ENCODE measurements at places on chromosomes 2 and 18.

- no peak for DNase-seq
Observed at GRCh38 chr2:64641599-64641998, 12.1 kb downstream of the SERTAD2 start.

DNA sequence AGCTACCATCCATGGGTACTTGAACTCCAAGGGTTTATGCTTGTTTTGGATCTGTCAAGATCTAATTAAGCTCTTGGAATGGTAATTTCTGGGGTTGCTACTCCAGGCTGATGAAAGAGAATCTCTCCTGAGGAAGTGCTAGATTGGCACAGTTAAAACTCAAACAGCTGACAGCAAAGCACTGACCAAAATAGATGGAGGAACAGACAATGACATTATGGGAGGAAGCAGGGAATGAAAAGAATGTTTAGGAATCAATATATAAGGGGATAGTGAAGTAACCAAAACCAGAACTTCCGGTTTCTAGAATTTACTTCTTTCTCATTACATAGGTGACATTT, 6.3 kb downstream of the THUMPD2 start:
- DNase-seq: no peak

DNA sequence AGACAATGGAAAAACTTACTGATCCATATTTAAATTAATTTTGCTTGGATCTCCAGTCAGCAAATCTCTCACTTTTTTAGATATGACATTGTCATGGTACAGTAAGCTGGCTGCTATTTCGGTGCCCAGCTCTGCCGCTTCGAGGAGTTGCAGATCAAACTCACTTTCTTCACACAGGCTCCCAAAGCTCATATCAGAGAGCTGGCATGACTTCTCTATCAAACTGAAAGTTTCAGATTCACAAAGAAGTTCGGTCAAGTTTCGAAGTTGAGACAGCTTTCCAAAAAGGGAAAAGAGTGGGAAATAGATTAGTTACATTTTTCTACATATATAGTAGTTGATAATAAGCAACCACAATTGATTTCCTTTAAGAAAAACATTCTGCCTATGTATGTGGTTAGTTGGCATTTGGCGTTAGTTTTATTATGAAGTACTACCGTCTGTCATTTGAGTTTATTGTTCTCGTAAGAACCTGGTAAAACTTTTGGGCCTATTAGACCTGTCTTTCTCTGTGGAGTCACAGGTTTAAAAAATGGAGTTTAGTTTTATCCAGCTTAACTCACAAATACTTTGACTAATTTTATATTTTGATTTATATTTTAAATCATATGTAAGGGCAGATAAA, 118.8 kb downstream of the ABCA12 start:
- DNase-seq: no peak

DNA sequence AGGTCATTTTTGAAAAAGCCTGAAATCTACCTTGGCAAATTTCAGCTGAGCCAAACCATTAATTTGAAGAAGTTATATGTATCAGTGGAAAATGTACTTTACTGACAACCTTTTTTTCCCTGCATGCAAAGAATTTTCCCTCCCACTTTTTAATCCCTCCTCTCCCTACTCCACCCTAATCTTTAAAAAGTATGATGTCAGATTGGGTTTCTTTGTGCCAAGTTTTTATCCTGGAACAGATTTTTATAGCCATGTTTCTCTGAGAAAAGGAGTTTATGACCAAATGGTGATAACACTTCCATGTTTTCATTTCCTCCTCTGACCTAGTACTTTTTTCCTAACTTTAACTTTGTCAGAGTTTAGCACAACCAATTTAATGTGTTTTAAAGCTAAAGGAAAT, 250.3 kb upstream of the FOSL2 start:
- no peak for DNase-seq

DNA sequence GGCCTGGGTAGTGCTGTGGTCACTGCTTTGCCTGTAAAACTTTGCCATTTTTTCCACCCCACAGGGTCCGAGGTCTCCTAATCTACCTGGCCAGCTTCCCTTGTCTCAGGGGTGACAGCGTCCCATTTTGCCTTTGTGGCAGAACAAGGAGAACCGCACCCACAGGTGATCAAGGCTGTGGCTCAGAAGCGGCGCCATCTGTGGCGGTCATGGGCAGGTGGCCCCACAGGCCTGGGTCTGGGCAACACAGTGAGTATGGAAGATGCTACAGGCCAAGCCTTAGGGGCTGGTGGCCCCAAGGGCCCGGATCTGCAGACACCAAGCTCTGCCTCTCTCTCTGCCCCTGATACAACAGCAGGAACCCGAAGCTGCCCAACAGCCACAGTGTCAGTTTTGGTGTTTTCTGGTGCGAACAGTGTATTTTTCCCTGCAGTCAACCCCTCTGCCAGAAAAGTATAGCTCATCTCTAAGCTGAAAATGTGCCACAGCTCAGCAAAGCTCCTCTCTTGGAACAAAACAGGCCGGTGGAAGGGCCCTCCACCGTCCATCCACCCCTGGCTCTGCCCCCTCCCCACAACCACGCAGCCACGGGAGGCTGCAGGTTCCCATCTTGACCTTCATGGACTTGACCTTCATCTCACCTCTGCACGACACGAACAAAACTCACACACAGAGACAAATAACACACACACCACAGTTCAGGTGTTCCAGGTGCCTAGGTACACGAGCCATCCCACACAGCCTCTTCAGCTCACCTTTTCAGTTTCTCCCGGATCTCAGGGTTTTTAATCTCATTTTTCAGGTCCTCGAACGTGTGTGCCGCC, 96.7 kb downstream of the PXDN start:
- no peak for DNase-seq

Measured in CD4-positive, alpha-beta T cell treated with Interleukin-17A for 4 hours (primary cell).